CD14-positive monocyte (primary cell): ENCODE measurements at places on chromosomes 7 and 10. TPM values are rescaled to one million over a fixed set of nuclear protein-coding genes. Genes with fewer than 3 reads are reported as not detected.

The OR6B1 gene
- polyA plus RNA-seq: not detected

GRCh38 chr7:68613897-68614296 lies 984.4 kb upstream of the AUTS2 start:
- DNase-seq: no peak

DNA sequence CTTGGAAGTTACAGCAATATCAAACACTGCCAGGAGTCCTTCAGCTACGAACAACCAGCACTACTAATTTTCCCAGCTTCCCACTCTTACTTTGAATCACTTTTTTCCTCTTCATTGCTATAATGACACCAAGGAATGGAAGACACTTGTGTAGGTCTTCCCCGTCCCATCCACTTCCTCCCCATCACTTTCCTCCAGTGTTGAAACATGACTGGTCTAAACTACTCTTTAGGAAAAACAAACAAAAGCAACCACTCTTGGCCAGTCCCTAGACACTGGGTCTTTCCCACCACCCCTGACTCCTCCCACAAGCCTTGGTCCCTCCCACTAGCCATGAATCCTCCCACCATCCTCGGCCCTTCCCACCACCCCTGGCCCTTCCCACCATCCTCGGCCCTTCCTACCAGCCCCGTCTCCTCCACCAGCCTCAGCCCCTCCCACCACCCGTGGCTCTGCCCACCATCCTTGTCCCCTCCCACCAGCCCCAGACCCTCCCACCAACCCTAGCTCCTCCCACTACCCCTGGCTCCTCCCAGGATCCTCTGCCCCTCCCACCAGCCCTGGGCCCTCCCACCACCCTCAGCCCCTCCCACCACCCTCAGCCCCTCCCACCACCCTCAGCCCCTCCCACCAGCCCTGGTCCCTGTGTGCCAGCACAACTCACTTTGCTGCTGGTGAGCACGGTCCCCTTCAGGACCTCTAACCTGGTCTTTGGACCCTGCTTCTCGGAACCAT lies 68.5 kb downstream of the CXCL12 start:
- DNase-seq: no peak

The BCCIP gene
- 59.3 TPM for polyA plus RNA-seq

- DNase-seq: no peak
These were observed 72.2 kb upstream of the EFCAB10 start for GRCh38 chr7:105653441-105654005.

DNA sequence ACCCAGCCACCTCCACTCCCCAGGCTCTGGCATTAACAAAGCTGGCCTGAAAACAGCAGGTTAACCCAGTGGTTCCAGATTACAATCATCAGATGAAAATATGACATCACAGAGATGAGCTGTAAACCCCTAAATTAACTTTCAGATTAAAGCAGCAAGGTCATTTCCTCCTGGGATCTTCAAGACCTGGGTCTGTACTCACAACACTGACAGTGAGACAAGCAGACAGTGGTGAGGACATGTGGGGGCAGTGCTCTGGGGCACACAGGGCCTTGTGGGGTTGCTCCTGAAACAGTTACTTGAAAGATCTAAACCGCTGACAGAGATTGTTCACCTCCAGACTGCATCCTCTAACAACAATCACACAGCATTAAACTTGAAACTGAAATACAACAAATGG lies 134.1 kb downstream of the ZNF438 start:
- no peak for DNase-seq

The BAZ1B gene
- 5.0 TPM for polyA plus RNA-seq

DNA sequence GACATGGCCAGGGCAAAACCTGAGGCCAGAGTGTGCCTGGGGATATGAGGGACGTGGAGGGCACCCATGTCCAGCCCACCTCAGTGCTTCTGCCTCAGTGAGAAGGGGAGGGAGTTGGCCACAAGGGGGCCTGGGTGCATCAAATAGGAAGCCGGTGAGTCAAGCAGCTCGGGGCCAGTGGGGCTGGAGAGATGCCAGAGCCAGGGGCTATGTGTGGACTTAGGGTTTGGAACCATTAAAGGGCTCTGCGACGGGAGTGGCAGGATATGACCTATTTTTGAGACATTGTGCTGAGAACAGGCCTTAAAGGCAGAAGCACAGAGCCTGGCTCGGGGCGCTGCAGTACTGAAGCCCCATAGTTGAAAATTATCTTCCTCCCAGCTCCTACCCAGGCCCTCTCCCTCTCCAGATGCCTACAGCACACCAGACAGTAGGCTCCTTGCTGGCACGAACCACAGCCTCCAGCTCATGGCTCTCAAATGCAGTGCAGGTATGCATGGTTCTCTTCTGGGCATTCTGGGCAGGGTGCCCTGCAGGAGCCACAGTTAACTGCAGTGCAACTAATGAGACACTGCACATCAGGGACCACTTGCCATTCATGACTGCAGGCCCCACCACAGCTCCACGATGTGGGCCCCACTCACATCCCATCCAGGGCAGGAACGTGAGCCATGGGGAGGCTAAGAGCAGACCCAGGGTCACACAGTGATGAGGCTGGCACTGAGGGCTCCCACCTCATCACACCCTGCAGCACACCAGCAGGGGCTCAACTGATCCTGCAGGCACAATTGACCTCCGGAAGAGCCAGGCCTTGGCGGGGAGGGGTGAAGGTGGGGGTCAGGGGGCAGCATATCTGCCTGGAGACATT lies 7.2 kb upstream of the PGAM2 start:
- DNase-seq: peak; percentile 65

GRCh38 chr7:68258609-68259008 lies 1262.0 kb downstream of the TYW1 start:
- no peak for DNase-seq

DNA sequence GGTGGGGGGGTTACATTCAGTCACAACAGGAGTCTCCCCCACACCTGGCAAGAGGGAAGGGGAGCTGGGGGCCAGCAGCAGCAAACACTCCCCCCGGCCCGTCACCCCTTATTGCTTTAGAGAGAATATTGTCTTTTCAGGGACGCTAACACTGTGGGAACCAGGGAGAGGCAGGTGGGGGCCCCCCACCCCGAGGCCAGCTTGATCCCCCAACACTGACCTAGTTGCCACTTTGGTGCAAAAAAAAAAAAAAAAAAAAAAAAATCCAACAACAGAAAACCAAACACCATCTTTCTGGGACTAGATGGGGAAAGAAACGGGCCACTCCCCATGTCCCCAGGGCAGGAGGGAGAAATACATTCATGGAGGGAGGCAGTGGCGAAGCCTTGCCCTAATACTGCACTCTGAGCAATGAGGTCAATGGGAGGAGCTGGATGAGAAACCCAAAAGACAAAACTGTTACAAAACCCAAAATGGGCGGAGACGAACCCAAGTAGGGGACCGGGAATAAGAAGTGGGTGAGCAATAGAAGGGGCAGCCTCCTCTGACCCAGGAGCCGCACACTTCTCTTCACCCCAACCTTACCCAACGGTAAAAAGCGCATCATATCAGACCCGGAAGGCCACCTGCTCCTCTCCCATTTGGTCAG lies 6.5 kb downstream of the GNB2 start:
- DNase-seq: peak; percentile 63

DNA sequence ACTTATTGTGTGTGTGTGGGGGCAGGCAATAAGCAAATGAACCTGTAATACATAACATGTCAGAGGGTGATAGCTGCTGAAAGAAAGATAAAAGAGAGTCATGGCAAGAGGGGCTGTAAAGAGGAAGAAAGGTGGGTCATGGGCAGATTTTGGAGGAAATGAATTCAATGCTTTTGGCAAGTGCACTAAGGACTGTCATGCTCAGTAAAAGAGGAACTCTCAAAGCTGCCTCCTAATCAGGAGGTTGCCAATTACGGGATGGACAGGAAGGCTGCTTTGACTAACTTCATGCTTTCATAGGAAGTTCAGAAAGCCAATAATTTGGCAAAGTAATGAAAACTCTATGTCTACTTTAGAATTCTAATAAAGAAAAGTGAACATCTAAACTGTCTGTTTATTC lies 401.2 kb downstream of the SH2D4B start:
- no peak for DNase-seq

The ASZ1 gene
- polyA plus RNA-seq: not detected

GRCh38 chr10:20041931-20042330 lies 225.7 kb downstream of the PLXDC2 start:
- no peak for DNase-seq

The FRA10AC1 gene
- polyA plus RNA-seq: 0.95 TPM

DNA sequence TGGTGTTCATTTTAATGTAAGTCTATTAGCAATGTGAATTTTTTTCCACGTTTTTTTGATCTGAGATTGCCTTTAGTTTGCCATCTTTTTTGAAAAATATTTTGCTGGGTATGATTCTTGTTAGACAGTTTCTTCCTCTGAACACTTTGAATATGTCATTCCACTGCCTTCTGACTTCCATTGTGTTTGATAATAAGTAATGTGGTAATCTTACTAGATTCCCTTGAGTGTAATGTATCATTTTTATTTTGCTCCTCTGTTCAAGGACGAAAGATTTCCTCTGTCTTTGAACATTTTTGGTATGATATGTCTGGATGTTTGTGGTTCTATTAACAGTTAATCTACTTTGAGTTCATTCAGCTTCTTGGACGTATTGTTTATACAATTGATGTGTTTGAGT lies 371.4 kb downstream of the SUGCT start:
- DNase-seq: no peak

DNA sequence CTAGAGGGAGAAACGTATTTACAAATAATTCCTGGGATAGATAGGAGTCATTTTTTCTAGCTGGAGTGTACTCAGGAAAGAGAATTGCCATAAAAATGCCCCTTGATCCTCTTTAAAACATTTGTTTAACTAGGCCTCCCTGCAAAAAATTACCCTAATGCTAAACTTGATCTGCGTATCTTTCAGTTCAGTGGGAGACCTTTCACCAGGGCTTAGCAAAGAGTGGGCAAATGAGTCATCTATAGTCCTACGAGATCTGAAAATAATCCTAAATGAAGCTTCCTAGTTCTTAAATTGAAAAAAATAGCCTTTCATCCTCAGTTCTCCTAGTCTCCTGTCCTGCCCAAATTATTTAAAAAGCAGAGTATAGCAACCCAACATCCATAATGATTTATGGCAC lies 198.6 kb upstream of the FRMD4A start:
- DNase-seq: no peak

DNA sequence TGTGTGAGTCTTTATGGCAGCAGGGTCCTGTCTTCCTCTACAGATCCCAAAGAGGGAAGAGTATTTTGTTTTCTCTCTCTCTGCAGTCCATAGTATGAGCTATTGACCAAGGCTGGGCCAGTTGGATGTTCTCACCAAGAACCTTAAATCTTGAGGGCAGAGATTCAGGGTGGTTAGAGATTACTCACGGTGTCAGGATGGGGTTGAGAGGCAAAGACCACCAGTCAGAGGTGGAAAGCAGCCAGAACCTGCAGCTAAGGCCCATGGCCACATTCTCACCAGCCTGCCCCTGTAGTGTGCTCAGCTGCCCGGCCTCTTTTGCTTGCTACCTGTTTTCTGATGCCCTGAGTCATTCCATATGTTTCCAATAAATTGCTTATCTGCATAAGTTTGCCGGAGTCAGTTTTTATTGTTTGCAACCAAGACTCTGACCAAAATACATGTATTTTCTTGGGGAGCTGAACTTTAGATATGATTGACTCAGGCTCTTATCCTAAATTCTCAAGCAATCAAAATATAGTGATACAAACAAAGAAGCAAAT lies 67.0 kb downstream of the MAP3K8 start:
- DNase-seq: no peak

DNA sequence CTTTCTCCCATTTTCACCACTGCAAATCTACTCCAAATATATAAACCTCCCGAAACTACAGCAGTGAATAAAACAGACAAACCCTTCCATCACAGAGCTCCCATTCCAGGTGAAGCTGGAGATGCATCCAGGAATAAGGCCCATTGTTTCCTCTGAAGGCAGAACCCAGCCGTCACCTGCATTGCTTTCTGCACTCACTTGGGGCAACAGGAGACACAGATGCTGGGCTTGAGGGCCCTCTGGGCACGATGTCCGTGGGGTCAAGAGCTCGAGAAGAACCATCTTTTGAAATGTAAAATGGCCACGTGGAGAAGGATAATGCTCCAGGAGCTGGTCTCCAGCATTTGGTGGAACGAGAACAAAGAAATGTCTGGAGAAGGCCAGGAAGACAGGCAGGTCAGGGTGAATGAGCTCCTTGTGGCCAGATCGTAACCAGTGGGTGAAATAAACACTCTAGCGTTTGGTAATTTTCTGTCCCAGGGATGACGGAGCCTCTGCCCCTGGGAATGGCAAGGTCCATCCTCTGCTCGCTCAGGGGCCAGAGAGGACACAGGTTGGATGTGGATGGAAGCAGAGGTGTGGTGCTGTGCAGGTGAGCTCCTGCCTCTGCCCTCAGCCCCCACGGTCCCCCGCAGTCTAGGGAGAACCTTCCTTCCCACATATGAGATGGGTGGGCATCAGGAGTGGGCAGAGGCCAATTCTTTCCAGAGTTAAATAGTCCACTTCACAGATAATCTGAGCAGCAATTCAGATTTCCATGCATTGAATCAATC lies 556.1 kb downstream of the DNAJB6 start:
- no peak for DNase-seq

DNA sequence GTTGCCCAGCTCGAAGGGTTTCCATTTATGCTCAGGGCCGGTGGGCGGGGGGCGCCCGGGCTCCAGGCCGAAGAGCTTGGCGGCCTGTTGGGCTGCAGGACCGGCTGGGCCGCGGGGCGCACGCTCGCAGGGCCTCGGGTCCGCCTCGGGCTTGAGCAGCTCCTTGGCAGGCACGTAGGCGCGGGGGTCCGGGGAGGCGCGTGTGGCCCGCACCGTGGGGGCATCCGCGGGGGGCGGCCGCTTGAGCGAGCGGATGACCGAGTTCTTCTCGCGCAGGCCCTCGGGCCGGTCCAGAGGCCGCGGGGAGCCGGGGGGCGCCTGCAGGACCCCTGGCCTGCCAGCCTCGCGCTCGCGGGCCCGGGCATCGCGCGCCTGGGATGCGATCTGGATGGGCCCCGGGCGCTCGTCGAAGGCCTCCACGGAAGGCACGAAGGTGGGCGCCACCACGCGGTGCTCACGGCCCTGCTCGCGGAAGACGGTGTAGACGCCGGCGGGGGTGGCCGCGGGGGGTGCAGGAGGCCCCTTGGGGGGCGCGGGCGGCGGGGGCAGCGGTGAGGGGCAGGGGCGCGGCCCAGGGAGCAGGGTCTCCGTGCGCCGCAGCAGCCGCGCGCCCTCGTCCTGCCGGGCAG lies 35.2 kb downstream of the TNRC18 start:
- no peak for DNase-seq

GRCh38 chr10:62270020-62270419 lies 1.4 kb upstream of the RTKN2 start:
- no peak for DNase-seq

The GJD4 gene
- not detected for polyA plus RNA-seq

DNA sequence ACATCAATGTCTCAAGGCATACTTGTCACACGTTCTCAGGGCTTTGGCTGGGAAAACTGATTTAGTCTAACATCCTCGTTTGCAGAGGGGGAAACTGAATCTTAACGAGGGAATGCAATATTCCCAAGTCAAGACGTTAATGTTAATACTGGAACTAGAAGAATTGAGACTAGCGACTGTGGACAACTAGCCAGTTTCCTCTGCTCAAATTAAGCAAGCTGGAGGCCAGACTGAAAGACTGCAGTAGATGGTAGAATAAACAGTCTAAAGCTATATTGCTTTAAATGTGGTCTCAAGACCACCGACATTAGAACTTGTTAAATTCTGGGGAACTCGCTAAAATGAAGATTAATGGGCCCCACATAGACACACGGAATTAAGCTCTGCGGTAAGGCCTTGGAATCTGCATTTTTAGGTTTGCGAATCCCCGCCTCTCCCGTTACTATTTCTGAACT lies 639 bp upstream of the TFAM start:
- DNase-seq: no peak

GRCh38 chr10:2130705-2131305 lies 393.5 kb upstream of the ADARB2 start:
- no peak for DNase-seq

The OR2A42 gene
- not detected for polyA plus RNA-seq

The CDK13 gene
- polyA plus RNA-seq: 11.2 TPM

The YWHAG gene
- 12.2 TPM for polyA plus RNA-seq

- DNase-seq: no peak
These were observed 220.9 kb upstream of the MKLN1 start for GRCh38 chr7:131106681-131107336.
